Mesenteric fat pad (tissue), 1 donor: ENCODE measurements at places on chromosomes 1 and 21. TPM values are rescaled to one million over a fixed set of nuclear protein-coding genes. Genes with fewer than 3 reads are reported as not detected.
A peak's percentile ranks its signal among the peaks of the same experiment; 100 is the strongest.

ETV3 gene
- total RNA-seq: 37.2 TPM

DNA sequence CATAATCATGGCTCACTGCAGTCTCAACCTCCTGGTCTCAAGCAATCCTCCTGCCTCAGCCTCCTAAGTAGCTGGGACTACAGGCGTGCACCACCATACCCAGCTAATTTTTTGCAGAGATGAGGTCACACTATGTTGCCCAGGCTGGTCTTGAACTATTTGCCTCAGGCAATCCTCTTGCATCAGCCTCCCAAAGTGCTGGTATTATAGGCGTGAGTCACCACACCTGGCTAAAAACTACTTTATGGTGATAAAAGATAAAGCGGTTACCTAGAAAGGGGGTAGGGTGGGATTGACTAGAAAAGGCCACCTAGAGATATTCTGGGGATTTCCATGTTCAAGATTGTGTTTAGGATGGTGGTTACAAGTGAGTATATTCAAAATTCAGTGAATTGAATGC, 5.0 kb downstream of the TSTD1 start:
- DNase-seq: peak; percentile 11

FCGR1A gene
- total RNA-seq: 9.3 TPM

- DNase-seq: no peak
Measured at GRCh38 chr1:172405912-172406311, 14.6 kb upstream of the C1orf105 start.

GRCh38 chr1:238568735-238569134, 678.0 kb upstream of the ZP4 start:
- DNase-seq: no peak

DNA sequence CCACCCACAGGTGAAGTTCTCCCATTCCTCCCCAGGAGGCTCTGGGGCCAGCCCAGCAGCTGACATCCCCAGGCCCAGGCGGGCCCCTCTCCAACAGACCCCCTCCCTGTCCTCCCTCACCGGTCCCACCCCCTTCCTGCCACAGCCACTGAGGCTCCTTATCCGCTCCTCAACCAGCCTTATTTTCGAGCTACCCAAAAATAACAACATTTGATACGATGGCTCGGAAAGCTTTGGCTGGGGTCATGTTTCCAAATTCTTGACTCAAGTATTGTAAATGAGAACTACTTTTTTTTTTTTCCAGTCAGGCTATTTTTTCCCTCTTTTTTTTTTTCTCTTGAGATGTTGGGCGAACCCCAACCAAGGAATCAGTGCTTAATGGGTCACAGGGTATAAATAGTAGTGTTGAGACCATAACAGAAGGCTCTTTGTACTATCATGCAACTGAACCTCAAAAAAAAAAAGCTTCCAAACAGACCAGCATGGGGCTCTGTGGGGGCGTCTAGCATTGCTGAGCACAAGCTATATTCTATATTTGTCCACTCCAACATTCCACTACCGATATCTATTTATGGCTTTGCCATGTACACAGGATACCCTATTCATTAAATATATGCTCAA, 27.2 kb downstream of the IRF2BP2 start:
- DNase-seq: no peak
